ENCODE measurements at places on chromosomes 5 and 9.

DNA sequence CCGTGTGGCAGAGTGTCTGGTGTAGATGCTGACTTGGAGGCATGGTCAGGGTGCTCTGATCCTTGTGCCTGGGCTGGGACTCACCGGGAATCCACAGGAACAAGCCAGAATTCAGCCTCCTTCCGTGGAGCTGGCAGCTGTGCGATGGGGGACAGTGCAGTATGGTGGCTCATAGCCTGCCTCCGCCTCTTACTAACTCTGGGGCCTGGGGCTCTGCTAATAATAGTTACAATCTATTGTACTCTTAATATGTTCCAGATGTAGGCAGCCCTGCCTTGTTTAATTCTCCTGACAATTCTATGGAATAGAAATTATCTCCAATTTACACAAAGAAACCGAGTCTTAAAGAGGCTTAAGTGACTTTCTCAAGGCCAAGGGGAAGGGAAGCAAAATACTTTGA is 77.6 kb downstream of the PCDH1 start:
- DNase-seq = no peak

GRCh38 chr5:73792687-73793320 is 166.8 kb downstream of the ARHGEF28 start:
- peak; percentile 61 for DNase-seq

GRCh38 chr5:154332451-154332850 is 113.3 kb upstream of the SAP30L start:
- peak; percentile 55 for DNase-seq

DNA sequence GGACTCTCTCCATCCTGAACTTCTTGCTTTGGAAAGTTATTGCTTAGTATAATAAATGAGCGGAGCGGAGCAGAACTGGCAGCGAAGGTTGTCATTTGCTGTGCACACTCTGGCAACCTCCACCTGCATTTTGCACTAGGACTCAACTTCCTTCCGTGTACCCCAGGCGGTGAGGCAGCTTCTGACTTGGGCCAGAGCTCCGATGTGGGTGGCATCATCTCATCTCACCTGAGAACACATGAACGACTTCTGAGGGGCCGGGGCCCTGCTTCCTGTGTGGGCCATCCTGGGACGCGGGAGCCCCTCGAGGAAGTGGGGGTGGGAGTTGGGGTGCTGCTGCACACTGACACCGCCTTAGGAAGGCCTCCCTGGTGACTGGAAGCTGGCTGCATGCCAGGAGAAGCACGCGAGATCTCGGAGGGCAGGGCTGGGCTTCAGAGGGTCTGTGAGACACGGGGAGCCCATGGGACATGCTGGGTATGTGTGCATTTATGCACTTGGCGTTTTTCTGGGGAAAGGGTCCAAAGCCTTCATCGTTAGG is 56.5 kb upstream of the COL5A1 start:
- DNase-seq = no peak

- no peak for DNase-seq
These were observed 14.5 kb upstream of the NTNG2 start for GRCh38 chr9:132147331-132147730.

GRCh38 chr5:137084016-137084415 is 415.1 kb downstream of the SPOCK1 start:
- no peak for DNase-seq

GRCh38 chr9:121222524-121223171 is 21.0 kb upstream of the RAB14 start:
- DNase-seq = peak; percentile 84

DNA sequence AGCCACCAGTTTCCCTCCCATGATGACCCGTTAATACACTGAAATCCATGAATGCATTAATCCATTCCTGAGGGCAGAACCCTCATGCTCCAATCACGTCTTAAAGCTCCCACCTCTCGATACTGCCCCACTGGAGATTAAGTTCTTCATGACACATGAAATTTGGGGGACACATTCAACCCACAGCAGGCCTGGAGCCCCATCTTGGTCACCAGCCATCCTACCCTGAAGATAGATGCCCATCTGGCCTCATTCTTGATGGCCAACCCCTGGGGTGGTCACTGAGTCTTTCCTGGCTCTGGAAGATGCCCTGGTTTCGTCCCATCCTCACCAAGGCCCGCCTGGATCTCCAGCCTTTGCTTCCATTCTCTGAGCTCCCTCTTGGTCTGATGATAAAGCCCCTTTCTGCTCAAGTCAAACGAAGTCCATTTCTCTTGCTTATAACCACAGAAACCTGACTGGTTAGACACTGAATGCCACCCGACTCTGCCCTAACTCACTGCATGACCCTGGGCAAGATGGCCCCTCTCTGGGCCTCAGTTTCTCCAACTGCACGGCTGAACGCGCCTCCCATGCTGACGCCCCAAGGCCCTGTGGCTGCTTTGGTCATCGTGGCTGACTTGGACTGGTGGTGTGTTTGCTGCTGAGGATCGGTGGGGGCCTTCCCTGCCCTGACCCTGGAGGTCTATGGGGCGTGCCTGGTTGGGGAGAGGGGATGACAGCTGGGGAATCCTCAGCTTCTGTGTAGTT is 138.4 kb upstream of the IER5L start:
- no peak for DNase-seq

- no peak for DNase-seq
These were observed 5.6 kb upstream of the CAMK2A start for GRCh38 chr5:150295172-150295634.

DNA sequence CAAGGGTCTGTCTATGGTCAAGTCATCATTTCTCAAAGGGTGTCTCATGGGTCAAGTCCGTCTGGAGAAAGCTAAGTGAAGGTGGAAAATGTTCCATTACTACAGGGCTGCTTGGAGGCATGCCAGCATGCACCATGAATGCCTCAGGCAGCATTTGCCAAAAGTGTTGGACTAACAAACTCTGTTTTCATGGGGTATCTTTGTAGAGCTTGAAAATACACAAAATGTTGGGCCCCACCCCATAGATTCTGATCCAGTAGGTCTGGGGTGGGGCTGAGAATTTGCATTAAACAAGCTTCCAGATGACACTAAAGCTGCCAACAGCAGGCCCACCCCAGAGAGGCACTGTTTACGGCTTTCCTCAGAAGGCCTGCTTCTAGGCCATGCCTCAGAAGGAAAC is 75.0 kb upstream of the FRRS1L start:
- no peak for DNase-seq

GRCh38 chr5:94415798-94416197 is 202.6 kb downstream of the KIAA0825 start:
- no peak for DNase-seq

DNA sequence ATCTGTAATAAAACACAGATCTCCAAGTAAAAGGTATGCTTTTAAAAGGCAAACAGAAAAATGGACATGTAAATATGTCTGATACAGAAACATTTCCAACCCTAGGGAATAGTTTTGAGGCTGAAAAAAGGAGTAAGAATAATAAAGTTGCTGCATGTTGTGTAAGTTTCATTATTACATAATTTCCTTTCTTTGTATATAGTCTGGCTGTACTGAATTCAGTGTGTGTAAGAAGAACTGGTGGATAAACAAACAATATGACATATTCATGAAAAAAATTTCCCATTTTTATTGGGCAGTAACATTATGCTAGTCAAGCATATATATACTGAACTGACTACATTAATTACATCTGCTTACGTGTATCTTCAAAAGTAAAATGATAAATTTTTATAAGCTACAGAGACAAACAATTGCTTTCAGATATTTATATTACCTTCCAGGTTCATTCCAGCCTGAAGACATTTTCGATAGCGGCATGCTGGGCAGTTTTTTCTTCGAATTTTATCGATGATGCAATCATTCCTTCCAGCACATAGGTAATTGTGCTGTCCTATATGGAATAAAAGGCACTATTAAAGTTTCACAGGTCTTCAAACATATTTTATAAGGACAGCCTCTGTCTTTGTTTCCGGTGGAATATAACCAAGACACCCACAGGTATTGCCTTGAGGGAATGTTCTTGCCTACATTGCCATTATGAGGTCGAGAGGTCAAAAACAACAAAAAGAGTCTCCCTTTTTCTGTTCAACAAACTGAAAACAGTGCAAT is 93.6 kb downstream of the NR3C1 start:
- no peak for DNase-seq

- no peak for DNase-seq
These were observed 90.8 kb downstream of the LHX2 start for GRCh38 chr9:124102363-124102762.

- no peak for DNase-seq
These were observed 1125.4 kb downstream of the EFNA5 start for GRCh38 chr5:106545325-106545724.

DNA sequence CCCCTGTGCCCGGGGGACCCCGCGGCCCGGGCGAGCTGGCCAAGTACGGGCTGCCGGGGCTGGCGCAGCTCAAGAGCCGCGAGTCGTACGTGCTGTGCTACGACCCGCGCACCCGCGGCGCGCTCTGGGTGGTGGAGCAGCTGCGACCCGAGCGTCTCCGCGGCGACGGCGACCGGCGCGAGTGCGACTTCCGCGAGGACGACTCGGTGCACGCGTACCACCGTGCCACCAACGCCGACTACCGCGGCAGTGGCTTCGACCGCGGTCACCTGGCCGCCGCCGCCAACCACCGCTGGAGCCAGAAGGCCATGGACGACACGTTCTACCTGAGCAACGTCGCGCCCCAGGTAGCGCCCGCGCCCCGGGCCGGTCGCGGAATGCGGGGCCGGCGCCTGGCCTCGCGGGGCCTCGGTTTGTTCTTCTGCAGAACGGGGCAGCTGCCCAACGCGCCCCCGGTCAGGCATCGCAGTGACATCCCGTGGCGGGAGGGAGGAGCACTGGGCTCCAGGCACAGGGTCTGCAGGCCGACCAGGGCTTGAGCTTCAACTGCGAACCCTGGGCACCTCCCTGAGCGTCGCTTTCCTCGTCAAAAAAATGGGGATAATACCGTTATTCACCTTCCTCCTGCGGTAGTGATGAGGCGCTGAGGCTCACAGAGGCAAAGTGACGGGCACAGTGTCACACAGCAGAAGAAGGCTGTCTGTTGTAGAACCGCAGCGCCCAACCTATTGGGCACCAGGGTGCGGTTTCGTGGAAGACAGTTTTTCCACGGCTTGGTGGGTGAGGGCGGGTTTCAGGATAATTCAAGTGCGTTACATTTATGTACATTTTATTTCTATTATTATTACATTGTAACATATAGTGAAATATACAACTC is 777 bp downstream of the ENDOG start:
- DNase-seq = no peak

GRCh38 chr5:95628933-95629332 is 9.0 kb downstream of the GPR150 start:
- DNase-seq = no peak

GRCh38 chr9:134555094-134555650 is 86.4 kb upstream of the COL5A1 start:
- DNase-seq = no peak

DNA sequence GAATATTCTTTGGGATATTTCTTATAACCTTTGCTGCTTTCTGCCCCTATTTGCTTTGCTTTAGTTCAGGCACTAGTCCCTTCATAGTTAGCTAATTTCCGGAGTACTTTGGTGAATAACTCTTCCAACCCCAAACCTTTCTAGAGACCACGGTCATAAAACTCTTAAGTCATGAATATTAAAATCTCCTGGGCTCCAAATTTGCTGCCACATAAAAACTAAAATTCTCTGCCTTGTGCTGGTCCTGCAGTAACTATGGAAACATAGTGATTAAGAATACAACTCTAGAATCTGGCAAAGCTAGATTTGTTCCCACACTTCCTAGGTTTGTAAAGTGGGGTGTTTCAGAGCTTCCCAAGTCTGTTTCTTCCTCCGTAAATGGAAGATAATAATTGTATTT is 10.0 kb upstream of the ACTBL2 start:
- no peak for DNase-seq

- DNase-seq = no peak
These were observed 45.9 kb downstream of the LARP1 start for GRCh38 chr5:154801083-154801482.

- no peak for DNase-seq
These were observed 46.5 kb downstream of the DUSP1 start for GRCh38 chr5:172724242-172725183.

- DNase-seq = peak; percentile 23
These were observed 545.8 kb upstream of the ARRDC3 start for GRCh38 chr5:91928754-91929521.

DNA sequence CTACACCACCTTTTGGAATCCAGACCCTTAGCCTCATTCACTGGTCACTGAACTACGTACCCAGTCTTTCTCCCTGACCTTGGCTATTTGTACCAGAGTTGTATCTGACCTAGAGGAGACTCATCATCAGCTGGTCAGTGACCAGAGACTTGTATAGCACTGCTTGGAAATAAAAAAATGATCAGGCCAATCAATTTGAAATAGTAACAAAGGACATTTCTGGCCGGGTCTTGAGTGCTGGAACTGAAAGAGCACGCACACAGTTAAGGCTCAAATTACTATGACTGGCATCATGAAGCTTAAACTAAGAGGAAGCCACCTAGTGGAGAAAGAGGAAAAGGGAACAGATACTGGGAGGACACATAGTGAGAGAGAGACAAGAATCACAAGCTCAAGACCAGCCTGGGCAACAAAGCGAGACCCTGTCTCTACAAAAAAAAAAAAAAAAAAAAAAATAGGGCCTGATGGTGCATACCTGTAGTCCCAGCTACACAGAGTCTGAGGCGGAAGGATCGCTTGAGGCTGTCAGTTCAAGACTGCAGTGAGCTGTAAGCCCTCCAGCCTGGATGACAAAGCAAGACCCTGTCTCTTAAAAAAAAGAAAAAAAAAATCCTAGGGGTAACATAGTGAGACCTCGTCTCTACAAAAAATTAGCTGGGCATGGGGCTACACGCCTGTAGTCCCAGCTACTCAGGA is 12.8 kb upstream of the SRP19 start:
- peak; percentile 86 for DNase-seq

DNA sequence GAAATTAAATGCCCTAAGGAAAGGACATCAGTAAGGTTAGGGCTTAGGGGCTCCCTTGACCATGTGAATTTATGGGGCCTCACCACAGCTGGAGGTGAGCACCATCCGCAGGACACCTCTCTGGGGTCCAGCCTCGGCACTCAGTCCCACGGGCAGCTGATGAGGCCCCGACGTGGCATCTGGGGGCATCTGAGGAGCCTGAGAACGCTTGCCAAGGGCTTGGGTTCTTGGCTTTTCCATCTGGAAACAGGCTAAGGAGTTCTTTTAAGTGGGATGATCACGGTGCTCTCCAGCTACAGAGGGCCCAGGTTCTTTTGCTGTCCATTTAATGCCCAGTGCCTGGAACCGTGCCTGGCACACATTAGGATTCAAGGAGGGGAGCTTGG is 3.6 kb downstream of the NKX2-5 start:
- no peak for DNase-seq

- no peak for DNase-seq
These were observed 13.0 kb upstream of the SPINK4 start for GRCh38 chr9:33227008-33227398.

GRCh38 chr5:111676466-111676865 is 80.5 kb downstream of the NREP start:
- no peak for DNase-seq

- peak; percentile 38 for DNase-seq
These were observed 1.7 kb downstream of the CPLX2 start for GRCh38 chr5:175873088-175873454.

DNA sequence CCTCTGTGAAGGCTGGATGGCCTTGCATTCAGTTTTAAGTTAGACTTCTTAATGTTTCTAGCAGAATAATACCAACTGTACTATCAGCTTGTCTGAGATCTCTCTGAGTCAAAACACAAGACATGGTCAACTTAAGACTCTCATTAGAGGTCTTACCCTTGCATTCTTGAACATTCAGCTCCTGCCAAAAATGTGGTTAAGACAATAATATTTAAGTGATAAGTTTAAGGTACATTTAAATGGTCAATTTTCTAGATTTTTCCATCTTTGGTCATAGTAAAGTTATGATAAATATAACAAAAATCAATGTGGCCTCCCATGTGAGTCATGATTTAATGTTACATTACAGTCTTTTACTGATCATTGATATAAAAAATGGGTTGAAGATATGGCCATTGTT is 75.0 kb downstream of the NR2F1 start:
- DNase-seq = no peak

- no peak for DNase-seq
These were observed 215.2 kb upstream of the PTGER4 start for GRCh38 chr5:40464511-40464910.

All from NCI-H2029 treated with DMSO at 0.1 percent for 48 hours (cell line).